Fibroblast of skin of scalp (primary cell): ENCODE measurements at places on chromosomes 11 and 22.

GRCh38 chr11:65506772-65507505 is 8.1 kb downstream of the MALAT1 start:
- no peak for DNase-seq

GRCh38 chr22:42248995-42249394 is 21.5 kb downstream of the TCF20 start:
- no peak for DNase-seq

GRCh38 chr11:65471447-65471891 is 27.4 kb upstream of the MALAT1 start:
- peak; percentile 83 for DNase-seq

DNA sequence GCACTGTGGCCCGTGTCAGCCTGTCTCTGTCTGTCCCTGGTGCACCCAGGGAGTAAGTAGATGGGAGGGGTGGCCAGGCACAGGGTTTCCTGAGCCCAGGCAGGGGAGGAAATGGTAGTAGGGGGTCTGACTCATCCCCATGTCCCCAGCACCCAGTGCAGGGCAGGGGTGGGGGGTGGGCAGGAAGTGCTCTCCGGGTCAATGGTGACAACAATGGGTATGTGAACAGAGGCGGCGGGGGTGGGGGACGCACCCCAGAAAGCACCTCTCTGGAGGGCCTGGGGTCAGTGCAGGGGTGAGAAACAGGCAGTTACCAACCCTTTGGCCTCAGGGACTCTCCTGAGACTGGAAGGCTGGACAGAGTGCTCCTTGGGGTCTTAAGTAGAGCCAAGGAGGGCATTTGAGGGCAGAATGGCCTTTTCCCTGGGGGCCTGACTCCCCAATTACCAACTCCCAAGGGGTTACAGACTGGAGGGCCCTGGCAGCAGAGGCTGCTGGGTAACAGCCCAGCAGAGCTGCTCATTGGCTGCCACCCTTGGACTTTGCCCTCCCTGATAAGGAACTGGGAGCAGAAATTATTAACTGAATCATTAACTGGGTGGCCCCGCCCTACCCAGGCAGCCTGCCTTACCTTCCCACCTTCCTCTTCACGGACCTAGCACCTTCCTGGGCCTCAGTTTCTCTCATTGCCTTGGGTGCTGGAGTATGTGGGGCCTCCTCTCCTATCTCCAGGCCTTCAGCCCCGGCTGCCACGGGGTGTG is 4.2 kb downstream of the MYRF start:
- DNase-seq, result peak; percentile 78

- no peak for DNase-seq
Observed at GRCh38 chr11:122755409-122755808, 82.9 kb upstream of the CRTAM start.

DNA sequence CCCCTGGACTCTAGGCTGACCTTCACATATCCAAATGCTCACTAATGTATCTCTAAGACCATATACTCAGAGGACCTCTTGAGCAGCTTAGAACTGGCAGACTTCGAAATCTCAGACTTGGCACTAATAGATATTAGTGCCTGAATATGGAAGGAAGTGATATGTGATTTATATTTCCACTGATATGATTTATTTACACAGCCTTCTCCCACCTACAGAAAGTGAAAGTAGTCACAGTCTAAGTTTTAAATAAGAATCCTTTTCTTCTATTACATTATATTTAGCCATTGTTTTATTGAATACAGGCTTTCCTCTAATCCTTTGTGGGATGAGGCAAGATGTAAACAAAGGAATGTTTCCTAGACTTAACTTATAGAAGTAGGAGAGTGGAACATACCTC is 6.7 kb upstream of the NAV2 start:
- no peak for DNase-seq

GRCh38 chr11:32034680-32035079 is 56.2 kb upstream of the RCN1 start:
- DNase-seq, result peak; percentile 69

DNA sequence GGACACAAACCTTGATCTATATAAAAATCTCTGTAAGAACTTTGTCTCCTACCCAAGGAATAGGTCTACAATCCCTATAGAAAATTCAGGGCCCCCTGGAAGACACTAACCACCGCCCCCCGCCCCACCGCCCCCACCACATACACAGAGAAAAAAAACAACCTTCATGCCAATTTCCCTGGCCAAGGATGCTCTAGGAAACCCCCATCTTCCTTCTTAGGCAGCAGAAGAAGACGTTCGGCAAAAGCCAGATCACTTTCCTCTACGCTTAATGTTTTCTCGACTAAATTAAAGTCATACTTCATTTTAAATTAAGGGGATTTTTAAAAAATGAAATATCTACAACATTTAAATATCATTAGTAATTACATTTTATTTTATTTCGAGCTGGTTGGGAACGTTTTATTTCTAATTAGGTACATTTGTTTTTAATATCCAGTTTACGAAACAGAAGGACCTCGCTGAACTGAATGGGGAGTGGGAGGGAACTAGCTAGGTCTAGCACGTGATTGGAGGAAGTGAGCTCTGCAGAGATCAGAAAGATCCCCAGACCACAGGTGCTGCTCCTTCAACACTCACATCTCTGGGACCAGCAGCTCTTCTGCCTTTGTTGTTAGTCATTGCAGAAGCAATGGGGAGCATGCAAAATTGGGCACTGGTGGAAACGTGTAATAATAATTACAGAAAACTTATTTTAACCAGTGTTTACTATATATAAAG is 472.3 kb downstream of the MN1 start:
- DNase-seq, result no peak

DNA sequence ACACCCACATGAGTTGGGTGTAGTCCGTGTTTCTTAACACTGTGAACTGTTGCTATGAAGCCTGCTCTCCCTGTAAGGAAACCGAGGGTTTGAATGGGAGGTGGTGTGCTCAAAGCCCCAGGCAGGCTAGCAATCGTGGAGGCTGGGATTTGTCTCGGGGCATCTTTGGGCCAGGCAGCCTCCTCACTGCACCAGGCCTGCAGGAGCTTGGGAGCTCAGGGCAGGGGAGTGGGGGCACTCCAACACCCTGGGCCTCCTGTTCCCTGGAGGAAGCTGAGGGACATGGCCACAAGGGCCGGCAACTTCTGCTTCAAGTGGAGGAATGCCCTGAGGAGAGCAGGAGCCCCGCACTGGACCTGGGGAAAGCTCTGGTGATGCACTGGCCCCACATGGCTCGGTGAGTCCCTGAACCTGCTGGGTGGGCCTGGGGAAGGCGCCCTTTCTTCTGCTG is 164.7 kb upstream of the B3GAT1 start:
- DNase-seq, result no peak

DNA sequence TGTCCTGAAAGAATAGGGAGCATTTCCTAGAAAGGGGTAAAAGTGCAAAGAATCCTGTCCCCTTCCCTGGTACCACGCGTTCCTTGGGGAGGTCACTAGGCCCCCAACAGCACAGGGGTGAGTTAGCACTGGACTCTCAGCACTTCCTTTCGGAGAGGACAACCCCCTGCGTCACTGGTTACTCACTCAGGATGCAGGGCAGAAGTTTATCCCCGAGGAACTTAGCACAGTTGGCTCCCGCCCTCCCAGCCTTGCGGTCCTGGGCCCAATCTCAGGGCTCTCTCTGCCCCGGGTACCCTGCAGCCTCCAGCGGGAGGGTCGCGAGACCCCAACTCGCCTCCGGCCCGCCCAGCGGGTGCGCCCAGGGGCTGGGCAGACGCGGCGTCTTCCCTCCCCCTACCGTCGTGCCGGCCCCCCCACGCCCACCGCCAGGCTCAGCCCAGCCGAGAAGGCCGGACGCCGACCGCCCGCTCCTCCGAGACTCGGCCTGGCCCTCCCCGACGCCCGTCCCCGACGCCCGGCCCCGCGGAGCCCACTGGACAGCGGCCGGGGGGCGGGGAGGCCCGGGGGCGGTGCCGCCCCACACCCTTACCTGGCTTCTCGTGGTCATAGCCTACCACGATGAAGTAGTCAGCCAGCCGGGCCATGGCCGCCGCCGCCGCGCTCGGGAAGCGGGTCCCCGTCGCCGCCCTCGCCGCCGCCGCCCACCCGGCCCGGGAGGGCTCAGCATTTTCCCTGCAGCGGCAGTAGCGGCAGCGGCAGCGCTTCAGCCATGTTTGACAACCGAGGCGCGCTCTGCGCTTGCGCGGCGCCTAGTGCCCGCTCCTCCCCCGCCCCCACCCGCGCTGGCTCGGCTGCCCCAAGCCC is at the start of gene SBF2:
SBF2 (minus strand) TSS at position 797 of the 867 bp plus-strand sequence; CDS start at position 647, 150 bp downstream.
- peak; percentile 85 for DNase-seq

- peak; percentile 45 for DNase-seq
Observed at GRCh38 chr22:45058622-45058912, 48.8 kb upstream of the PHF21B start.

DNA sequence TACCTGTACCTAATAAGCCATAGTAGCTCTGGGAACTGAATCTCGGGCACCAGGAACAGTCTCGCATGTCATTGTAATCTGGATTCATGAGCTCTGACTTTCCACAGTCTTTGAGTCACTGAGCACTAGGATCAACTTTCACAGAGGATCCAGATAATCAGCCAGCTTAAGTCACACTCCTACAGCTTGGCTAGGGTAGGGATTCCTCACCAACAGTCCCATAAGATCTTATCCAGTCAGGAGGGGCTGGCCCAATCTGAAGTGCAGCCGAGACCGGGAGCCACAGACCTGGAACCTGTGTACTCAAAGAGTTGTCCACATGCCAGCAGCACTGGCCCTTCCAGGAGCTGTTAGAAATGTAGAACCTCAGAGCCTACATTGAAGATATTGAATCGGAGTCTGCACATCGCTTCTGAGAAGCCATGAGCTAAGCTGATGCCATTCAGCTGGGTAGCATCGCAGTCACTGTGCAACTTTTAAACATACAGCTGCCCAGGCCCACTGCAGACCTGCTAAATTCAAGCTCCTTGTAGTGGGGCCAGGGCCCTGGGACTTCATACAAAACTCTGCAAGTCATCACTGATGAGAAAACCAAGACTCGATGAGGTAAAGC is 538.8 kb upstream of the B3GAT1 start:
- peak; percentile 67 for DNase-seq

DNA sequence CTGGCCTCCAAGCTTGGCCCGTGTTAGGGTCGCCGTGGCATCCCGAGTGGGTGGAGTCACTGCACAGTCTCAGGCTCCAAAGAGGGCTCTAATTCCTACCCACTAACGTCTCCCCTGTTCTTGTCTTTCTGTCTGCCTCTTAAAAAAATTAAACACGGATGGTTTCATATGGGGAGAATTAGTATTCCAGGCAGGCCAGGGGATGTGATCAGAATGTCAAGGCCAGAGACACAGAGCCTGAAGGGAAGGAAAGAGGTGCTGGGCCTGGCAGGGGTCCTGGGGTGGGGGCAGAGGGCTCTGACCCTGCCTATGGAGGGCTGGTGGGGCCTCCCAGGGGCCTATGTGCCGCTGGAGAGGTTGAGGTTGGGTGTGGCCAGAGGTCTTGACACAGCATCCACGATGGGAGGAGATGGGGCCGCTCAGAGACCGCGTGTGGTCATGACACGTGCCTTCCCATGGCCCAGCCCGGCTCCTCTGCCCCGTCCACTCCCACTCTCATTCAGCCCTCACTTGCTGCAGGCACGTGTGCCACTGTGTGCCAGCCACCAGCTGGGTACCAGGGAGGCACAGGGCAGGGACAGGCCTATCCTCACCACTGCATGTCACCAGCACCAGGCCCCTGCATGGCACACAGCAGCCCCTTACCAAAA is 56.5 kb downstream of the FLRT1 start:
- DNase-seq, result peak; percentile 19

DNA sequence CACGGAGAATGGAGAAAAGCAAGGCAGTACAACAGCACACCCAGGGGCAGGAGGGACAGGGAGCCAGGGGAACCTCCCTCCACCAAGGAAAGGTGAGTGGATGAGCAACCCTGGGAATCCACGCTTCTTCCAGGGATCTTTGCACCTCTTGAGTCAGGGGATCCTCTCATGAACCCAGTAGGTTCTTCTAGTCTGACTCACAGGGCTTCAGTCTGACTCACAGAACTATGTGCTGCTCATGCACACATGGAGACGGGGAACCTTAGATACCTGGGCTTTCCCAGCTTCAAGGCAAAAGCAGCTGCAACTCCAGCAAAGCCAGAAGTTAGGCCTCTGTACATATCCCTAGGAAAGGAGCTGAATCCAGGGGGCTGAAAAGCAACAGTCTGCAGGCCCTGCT is 1021.4 kb upstream of the TENM4 start:
- no peak for DNase-seq

GRCh38 chr11:134510233-134511040 is 98.4 kb upstream of the B3GAT1 start:
- no peak for DNase-seq

- DNase-seq, result no peak
Observed at GRCh38 chr11:116302756-116303155, 470.0 kb downstream of the BUD13 start.

DNA sequence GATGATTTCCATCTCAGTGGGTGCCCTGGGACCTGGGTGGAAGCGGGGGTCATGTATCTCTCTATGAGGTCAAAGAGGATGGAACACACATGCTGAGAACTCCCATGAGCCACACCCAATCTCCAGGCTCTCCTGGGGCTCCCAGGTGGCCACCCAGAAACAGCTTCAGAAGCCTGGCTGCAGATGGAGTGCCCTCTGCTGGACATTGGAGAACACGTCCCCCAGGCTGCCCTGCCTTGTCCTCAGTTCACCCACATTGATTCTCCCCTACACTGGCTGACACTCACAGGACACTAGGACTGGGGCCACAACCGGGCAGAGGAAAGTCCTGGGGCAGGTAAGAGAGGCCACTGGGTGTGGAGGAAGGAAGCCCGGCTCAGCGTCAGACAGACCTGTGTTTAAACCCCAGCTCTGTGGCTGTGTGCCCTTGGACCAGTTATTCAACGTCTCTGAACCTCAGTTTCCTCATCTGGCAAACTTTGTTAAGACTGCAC is 4.5 kb upstream of the NOL12 start:
- peak; percentile 80 for DNase-seq

GRCh38 chr11:19432370-19433061 is 191.8 kb upstream of the E2F8 start:
- DNase-seq, result peak; percentile 91

DNA sequence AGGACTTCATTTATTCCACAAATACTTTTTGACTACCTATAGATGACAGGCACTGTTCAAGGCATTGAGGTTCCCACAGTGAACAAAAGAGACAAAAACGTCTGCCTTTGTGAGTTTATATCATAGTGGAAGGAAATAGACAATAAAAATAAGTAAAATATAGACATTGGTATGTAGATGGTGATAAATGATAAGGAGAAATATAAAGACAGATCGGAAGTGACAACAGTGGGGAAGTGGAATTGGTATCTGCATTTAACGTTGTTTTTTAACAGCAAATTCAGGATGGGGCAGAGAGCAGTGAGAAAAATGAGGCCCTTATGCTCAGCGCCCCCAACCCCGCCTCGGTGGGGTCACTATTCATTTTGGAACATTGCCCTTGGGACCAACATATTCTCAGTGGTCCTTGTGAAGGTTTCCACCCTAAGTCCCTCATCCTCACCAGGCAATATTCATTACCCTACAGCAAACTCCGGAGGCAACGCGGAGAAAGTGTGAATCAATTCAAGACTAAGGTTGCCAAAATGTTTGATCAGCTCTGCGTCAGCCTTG is 627 bp upstream of the PEX26 start:
- DNase-seq, result no peak

- DNase-seq, result no peak
Observed at GRCh38 chr22:46256358-46256958, 6.4 kb upstream of the CDPF1 start.
